ENCODE measurements at places on chromosomes 11 and 22.

GRCh38 chr22:42080287-42080686 lies 787 bp downstream of the SMDT1 start:
- no peak for DNase-seq

DNA sequence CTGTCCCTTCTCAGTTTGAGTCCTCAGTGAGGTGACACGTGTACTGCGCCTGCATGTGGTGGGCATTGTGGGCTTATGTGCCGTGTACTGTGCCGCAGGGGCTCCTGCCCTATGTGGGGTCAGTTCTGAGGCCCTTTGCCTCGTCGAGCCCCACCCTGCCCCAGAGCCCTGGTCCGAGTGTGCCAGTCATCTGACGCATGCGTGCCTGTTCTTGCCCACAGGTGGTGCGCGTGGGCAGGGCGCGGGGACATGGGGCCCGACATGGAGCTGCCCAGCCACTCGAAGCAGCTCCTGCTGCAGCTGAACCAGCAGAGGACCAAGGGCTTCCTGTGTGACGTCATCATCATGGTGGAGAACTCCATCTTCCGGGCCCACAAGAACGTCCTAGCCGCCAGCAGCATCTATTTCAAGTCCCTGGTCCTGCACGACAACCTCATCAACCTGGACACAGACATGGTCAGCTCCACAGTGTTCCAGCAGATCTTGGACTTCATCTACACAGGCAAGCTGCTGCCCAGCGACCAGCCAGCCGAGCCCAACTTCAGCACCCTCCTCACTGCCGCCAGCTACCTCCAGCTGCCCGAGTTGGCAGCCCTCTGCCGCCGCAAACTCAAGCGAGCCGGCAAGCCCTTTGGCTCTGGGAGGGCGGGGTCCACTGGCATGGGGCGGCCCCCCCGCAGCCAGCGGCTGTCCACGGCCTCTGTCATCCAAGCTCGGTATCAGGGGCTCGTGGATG lies 22.3 kb upstream of the TMEM191C start:
- no peak for DNase-seq

- DNase-seq: no peak
These were observed 50.4 kb upstream of the RAB1B start for GRCh38 chr11:66218036-66218435.

GRCh38 chr11:19853016-19853415 lies 140.4 kb downstream of the NAV2 start:
- peak; percentile 18 for DNase-seq

- DNase-seq: no peak
These were observed 12.8 kb downstream of the PRR5 start for GRCh38 chr22:44714703-44715350.

DNA sequence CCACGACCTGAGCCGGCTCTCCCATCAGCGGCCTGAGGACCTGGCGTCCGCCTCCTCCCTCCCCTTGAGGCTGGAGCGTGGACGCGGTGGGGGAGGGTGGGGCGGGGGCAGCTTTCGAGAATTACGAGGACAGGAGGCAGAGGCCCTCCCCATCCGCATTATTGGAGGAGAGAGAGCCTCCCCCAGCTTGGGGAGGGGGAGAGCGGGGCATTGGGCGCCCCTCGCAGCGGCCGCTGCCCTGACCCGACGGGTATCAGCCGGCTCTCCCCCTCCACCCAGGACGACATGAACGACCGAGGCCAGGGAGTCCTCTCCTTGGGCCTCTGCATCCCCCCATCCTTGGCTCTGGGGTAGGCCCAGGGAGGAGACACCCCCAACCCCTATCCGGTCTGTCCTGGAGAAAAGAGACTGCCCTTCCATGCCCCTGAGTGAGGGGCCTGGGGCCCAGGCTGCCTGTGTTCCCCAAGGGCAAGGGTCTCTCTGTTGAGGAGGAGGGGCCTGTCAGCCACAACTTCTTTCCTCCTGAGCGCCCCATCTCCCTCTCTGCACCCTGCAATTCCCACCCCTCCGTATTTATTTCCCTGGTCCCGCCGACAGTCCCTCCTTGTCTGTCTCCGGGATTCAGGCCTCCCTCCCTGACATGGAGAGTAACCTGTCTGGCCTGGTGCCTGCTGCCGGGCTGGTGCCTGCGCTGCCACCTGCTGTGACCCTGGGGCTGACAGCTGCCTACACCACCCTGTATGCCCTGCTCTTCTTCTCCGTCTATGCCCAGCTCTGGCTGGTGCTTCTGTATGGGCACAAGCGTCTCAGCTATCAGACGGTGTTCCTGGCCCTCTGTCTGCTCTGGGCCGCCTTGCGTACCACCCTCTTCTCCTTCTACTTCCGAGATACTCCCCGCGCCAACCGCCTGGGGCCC lies 495 bp downstream of the GPR137 start:
- no peak for DNase-seq

DNA sequence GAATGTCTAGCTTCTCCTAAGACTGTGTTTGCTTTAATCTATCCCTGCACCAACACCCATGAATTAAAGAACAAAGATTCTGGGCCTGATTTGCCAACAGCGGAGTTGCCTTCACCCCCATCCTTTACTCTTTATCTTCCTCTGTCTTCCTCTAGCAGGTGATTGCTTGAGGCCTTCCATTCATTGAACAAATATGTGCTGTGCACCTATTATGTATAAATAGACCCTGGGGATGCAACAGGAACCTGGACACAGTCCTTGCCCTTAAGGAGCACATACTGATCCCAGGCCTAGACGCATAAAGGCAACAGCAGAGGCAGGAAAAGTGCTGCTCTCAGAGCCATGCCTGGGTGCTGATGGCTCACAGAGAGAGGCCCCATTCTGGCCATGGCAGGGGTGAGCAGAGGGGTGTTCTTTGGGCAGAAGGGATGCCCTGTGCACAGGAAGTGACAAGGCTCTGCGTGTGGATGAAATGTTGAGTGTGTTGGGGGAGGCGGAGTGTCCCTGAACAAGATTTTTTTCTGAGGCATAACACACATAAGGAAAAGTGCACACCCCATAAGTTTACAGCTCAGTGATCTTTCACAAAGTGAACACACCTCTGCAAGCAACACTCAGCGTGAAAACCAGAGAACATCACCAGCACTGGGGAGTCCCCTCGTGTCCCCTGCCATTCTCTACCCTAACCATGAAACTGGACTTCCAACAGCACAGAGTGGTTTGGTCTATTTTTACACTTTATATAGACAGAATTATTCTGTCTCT lies 145.9 kb downstream of the GRIK4 start:
- DNase-seq: no peak
